ENCODE measurements at places on chromosomes 13 and 19.

DNA sequence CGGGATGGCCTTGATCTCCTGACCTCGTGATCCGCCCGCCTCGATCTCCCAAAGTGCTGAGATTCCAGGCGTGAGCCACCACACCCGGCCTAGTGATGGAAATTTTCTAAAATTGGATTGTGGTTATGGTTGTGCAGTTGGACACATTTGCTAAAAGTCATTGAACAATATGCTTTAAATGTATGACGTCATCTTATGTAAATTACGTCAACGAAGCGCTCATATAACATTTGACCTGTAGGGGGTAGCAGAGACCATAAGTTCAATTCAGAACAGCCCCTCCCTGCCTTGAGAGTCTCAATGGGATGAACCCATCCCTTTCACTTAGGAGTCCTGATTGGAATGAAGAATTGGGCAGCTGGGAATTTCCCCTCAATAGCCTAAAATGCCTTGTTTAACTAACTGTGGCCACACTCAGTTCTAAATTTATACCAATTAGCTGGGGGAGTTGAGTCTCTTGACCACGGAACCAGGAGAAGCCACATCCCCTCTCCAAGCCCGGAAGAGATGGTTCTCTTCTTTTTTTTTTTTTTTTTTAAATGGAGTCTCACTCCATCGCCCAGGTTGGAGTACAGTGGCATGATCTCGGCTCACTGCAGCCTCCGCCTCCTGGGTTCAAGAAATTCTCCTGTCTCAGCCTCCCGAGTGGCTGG, 15.2 kb upstream of the TLE6 start:
- peak; percentile 78 for DNase-seq

DNA sequence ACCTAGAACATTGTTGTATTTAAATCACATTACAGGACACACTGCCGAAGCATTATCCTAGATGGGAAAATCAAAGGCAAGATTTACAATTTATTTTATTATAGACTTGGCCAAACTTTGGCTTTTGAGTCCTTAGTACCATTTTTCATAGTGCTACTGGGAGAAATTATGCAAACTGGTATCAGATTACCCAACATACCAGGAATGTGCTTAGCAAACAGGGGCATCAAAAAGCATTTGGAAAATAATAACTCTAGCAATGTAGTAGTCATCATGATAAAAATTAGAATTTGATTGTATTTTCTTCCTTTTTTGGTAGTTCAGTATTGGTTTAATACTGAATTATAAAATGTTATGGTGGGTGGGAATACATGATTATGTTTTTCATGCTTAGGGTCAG, 34.0 kb downstream of the GPC6 start:
- DNase-seq = no peak

GRCh38 chr13:44151474-44151873, 222.2 kb upstream of the SERP2 start:
- no peak for DNase-seq

DNA sequence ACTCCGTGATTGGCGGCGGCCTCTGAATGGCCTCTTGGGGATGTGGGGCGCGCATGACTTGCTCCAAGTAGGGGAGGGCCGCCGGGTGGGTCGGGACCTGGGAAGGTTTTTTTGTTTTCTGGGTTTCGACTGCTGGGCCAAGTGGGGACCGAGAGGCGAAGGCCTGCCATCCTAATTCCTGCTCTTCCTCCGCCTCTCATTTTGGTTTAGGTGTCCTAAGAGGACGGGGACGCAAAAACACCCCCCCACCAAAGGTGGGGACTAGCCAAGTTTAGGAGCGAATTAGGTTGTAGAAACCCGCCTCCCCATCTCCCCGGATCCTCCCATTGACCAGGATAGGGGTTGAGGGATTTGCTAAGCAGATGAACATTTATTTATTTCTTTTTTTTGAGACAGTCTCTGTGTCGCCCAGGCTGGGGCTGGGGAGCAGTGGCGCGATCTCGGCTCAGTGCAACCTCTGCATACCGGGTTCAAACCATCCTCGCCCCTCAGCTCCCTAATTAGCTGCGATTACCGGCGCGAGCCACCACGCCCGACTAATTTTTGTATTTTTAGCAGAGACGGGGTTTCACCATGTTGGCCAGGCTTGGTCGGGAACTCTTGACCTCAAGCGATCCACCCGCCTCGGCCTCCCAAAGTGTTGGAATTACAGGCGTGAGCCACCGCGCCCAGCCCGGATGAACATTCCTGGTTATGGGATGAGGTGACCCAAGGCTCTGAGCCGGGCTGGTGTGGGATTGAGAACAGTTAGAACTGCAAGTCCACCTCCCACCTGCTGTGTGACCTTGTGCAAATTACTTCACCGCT, 838 bp downstream of the PPP2R1A start:
- peak; percentile 27 for DNase-seq

DNA sequence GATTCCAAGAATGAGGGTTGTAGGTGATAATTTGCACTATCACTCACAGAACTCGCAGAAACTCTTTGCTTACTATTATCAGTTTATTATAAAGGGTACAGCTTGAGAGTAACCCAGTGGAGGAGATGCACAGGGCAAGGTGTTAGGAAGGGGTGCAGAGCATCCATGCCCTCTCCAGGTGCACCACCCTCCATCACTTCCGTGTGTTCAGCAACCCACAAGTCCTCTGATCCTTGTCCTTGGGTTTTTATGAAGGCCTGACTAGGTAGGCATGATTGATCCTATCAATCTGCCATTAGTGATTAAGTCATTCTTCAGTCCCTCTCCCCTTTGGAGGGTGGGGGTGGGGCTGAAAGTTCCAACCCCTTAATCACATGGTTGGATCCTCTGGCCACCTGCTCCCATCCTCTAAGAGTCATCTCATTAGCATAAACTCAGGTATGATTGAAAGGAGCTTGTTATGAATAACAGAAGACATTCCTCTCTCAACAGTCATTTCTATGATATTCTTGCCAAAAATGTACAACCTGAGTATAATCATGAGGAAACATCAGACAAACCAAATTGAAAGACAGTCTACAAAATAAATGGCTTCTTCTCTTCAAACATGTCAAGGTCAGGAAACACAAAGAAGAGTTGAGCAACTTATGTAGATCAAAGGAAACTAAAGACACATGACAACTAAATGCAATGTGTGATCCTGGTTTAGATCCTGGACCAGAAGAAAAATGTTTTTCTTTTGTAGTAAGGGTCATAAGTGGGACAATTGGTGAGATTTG, 225.4 kb downstream of the PCCA start:
- no peak for DNase-seq

GRCh38 chr13:102561933-102562332, 34.9 kb upstream of the TPP2 start:
- DNase-seq = no peak

- peak; percentile 72 for DNase-seq
Observed at GRCh38 chr19:43755256-43755801, 567 bp upstream of the SMG9 start.

- no peak for DNase-seq
Observed at GRCh38 chr19:33434069-33434885, 60.8 kb downstream of the CEBPG start.

GRCh38 chr19:7883796-7884570, 4.3 kb upstream of the LRRC8E start:
- no peak for DNase-seq

DNA sequence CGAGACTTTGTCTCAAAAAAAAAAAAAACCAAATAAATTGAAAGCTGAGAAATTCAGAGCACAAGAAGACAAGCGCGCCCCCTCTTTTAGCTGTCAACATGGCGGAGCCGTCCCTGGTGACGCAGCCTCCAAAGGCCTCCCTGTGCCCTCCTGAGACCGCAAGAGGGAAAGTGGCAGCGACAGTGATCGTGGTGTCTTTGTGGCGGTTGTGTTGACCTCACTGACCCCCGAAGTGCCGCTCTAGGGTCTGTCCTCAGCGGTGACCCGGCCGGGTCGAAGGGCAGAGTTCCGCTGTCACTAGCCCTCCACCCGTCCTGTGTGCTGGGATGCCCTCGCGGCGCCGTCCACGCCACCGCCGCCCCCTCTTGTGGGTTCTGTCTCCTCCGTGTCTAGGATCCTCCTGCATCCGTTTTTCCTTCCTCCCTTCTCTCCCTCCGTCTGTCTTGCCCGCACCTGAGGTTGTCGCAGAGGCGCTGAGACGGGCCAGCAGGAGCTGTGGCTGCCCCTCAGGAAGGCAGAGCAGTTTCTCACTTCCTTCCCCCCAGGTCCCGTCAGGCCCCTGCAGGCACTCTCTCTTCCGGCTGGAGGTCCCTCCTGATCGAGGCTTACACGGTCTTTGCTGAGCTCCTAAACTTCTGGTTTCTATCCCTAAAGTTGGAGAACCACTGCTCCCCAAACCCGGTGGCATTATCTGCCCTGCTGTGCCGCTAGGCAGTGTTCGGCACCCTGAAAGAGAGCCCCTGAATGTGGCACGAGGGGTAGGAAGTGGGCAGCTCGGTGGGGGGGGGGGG, 7.2 kb downstream of the UHRF1 start:
- DNase-seq = no peak

- no peak for DNase-seq
Observed at GRCh38 chr19:1363599-1363998, 20.1 kb upstream of the NDUFS7 start.

GRCh38 chr13:100913143-100913542, 238.5 kb upstream of the TMTC4 start:
- no peak for DNase-seq

- DNase-seq = no peak
Observed at GRCh38 chr13:82614086-82614485, 1268.2 kb downstream of the SLITRK1 start.

- DNase-seq = no peak
Observed at GRCh38 chr19:2300533-2300932, 7.4 kb downstream of the LINGO3 start.

GRCh38 chr13:43991773-43992201, 112.1 kb downstream of the LACC1 start:
- no peak for DNase-seq

- peak; percentile 62 for DNase-seq
Observed at GRCh38 chr13:91817250-91817649, 418.8 kb downstream of the GPC5 start.

GRCh38 chr19:44602081-44602480, 11.3 kb upstream of the IGSF23 start:
- DNase-seq = no peak

DNA sequence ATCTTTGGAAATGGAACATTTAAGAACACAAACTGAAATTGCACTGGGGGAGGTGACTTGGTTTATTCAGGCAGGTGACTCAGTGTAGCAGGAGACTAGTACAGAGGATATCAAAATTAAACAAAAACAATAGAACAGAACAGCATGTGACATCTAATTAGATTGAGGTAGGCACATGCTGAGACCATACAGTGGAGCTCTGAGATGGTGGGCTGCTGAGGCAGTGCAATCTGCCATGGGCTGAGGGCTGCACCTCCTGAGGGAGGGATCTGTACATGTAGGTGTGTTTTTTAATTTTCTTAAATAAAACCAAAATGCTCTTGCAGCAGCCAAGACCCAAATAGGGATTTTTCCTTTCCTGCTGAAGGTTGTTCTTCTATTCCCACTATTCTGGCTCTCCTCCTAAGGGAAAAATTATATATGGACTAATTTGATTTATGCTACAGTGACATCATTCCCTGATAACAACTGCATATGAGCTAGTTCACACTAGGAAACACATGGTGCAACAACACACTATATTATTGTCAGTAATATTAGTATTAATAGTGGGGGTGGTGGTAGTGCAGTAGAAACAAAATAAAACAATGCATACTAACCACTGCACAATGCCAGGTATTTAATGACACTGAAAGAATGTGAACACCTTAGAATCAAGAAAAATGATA, 48.0 kb downstream of the LNX2 start:
- DNase-seq = no peak

DNA sequence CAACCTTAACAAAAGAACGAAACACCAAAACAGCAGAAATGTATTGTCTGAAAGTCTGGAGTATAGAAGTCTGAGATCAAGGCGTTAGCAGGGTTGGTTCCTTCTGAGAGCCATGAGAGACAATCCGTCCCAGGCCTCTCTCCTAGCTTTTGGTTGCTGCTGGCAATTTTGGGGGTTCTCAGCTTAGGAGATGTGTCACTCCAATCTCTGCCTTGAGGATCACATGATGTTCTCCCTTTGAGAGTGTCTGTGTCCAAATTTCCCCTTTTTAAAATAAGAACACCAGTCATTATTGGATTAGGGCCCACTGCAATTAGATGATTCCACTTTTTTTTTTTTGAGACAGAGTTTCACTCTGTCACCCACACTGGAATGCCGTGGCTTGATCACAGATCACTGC, 10.1 kb downstream of the KCNN1 start:
- DNase-seq = no peak

DNA sequence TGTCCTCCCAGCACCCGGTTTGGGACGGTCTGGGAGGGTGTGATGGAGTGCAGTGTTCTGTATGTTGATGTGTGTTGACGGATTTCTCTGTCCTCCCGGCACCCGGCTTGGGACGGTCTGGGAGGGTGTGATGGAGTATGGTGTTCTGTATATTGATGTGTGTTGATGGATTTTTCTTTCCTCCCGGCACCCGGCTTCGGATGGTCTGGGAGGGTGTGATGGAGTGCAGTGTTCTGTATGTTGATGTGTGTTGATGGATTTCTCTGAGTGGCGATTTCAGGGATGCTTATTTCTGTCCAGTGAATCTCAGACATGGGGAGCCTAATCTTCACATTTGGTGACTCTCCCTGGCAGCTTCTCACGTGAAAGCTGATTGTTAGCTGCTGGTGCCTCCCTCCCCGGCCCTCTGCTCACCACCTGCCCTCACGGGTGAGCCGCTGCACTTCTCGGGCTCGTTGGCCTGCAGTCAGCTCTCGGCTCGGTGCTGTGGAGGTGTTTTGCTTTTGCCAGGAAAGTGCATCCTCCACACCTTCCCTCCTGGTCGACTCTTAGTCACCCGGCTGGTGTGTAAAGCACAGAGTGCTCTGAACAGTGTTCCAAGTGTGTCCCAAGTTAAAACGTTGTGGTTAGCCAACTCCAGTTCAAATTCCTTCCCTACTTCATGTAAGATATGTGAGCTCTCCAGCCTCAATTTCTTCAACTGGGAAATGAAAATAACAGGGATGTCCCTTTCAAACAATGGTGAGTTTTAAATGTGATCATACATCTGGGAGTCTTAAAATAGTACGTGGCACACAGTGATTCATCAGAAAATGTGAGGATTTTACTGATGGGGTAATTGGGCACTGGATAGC, 54.6 kb downstream of the ATP11A start:
- peak; percentile 35 for DNase-seq

DNA sequence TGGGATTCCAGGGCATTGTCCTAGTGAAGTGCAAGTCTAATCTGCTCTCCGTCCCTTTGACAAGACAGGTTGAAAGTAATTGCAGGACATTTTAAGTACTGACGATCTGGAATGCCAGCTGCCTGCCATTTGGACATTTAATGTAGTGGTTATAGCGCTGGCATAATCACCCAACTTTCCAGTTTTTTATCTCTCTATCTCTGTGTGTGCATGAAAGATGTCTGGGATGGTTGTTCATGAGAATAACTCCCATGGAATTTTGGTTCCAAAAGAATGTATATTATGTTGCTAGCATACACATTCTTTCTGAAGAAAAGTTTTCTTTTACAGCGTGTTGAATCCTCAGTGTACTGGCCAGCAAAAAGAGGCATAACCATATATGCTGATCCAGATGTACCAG, 53.6 kb downstream of the TDRD12 start:
- DNase-seq = no peak

- DNase-seq = peak; percentile 88
Observed at GRCh38 chr19:995051-995827, 5.0 kb upstream of the GRIN3B start.
